Progenitor cell of endocrine pancreas (in vitro differentiated cells): ENCODE measurements at places on chromosomes 2 and 18.

DNA sequence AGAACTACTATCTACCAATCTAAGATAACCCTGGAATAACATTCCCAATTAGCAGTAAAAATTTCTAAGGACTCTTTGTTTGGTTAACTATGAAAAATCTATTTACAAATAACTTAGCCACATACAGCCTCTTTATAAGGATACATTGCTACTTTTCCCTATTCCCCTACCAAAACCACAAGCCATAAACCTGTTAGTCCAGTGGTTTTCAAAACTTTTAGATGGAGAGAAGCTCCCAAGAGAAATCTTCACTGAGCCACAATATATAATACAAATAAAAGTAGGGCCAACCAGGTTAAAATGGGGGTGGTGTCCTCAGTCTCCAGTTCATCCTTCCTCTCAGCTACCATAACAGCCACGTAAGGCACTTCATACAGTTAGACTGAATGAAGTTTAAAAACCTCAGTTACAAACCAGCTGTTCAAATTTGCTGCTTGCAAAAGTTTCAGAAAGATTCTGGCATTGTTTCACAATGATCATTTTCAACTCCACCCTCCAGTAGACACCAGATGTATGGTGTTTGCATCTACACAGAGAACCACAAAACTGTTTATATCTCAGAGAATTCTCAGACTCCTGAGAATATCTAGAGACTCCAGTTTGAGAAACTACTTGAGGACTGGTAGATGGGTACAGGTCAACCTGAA is 26.0 kb downstream of the SOS1 start:
- no peak for DNase-seq

DNA sequence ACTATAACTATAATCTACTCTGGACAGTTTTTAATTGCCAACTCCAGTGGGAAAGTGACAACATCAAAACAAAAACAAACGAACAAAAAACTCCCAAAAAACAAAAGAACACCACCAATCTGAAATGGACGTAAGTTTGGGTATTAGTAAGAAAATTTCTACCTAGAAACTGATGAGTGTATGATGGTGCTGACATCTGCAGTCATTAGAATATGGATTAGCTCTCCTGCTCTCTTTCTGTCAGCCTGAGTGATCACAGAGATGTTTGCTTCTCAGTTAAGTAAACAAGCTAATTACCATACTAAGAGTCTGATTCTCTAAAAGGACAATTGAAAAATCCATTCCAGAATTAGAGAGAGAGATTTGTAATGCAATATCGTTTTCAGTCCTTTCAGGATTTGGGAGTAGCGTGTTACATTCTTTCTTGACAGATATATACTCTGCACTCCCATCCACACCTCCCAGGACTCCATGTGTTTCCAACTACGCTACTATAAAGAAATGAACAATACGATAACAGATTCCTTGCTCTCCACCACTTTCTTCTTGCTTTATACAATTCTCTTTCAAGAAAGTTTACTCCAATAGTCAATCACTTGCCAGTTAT is 1347.4 kb upstream of the PIK3C3 start:
- DNase-seq: no peak

- DNase-seq: no peak
Measured at GRCh38 chr2:15677141-15677843, 85.6 kb downstream of the DDX1 start.

GRCh38 chr18:22623513-22623912 is 205.8 kb upstream of the CTAGE1 start:
- no peak for DNase-seq

DNA sequence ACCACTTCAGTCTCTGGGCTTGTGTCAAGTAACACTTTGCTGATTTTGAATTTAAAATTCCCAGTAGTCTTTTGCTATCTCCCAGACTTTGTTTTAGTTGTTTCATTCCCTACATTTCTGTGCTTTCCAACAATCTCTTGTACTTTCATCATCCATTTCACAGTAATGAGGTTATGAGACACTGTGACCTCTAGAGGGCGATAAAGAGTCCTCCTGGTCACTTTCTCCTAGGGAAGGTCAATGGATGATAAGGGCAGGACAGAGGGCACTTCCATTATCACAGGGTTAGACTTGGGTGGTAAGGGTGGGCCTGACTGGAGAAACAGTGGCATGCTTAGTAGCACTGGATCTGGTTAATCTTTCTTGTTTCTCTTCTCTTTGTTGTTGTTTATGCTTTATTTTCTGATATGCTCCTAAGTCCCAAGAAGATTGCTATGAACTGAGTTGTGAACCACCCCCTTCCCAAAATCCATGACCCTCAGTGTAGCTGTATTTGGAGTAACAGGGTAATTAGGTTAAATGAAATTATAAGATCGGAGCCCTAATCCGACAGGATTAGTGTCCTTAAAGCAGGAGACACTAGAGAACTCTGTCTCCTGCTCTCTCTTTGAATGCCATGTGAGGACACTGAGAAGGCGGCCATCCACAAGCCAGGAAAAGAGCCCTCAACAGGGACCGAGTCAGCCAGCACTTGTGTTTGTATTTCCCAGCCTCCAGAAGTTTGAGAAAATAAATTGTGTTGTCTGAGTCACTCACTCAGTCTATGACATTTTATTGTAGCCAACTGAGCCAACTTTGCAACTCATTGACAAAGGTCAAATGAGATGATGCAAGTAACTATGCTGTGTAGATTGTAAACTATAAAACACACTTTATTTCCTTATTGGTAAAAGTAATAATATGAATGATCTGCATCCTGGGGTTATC is 779.2 kb downstream of the CNTNAP5 start:
- no peak for DNase-seq

GRCh38 chr2:220188031-220188430 is 560.6 kb downstream of the SLC4A3 start:
- DNase-seq: no peak

GRCh38 chr2:161170958-161171932 is 11.0 kb downstream of the TANK start:
- no peak for DNase-seq

- no peak for DNase-seq
Measured at GRCh38 chr2:196284144-196284844, 112.9 kb upstream of the STK17B start.

GRCh38 chr2:62284471-62284870 is 88.6 kb downstream of the B3GNT2 start:
- DNase-seq: no peak

DNA sequence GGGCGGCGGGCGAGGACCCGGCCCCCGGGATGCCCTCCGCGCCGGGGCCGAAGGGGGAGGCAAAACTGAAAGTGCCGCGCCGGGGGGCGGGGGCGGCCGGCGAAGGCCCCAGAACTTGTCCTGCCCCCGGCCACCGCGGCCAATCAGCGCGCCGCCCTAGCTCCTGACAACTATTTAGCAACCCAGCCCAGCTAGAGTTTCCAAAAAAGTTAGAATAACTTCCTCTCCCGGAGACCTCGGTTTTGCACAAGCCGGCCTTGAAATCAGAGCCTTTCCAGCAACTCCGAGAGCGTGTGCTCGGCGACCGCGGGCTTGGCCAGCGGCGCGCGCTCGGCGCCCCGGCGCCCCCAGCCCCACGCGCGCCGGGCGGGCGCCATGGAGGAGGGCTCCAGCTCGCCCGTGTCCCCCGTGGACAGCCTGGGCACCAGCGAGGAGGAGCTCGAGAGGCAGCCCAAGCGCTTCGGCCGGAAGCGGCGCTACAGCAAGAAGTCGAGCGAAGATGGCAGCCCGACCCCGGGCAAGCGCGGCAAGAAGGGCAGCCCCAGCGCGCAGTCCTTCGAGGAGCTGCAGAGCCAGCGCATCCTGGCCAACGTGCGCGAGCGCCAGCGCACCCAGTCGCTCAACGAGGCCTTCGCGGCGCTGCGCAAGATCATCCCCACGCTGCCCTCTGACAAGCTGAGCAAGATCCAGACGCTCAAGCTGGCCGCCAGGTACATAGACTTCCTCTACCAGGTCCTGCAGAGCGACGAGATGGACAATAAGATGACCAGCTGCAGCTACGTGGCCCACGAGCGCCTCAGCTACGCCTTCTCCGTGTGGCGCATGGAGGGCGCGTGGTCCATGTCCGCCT is at the start of gene TWIST2:
Gene TWIST2, plus strand, starts transcription at position 245 of the 850 bp plus-strand sequence. Its CDS starts 131 bp downstream, at position 376.
- DNase-seq: no peak

DNA sequence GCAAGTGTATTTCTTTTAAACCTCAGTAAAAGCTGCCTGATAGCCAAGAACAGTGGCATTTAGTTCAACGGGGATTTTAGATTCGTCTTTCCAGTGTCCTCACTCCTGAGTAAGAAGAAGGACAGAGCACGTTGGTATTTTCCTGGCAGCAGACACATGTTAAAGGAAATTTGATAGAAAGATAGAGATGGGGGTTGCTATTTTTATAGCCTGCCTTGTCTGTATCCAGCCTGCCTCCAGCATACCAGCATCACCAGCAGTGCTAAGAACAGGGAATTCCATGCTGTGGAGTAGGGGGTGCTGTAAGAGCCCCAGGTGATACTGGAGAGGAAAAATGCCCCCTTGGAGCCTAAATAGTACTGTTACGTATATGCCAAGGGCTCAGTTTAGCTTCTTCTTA is 1.1 kb upstream of the SMYD1 start:
- no peak for DNase-seq

GRCh38 chr2:36366491-36367120 is 11.0 kb downstream of the CRIM1 start:
- DNase-seq: no peak
